Stimulated activated CD4-positive, alpha-beta T cell treated with anti-CD3 and anti-CD28 coated beads, TNF-alpha, amount 100 ng/mL, for 1 hour (primary cell): ENCODE measurements at places on chromosomes 5 and 9.

GRCh38 chr9:35842795-35843194 lies 13.8 kb downstream of the TMEM8B start:
- no peak for DNase-seq

GRCh38 chr5:150180241-150181026 lies 9.4 kb upstream of the SLC6A7 start:
- no peak for DNase-seq

DNA sequence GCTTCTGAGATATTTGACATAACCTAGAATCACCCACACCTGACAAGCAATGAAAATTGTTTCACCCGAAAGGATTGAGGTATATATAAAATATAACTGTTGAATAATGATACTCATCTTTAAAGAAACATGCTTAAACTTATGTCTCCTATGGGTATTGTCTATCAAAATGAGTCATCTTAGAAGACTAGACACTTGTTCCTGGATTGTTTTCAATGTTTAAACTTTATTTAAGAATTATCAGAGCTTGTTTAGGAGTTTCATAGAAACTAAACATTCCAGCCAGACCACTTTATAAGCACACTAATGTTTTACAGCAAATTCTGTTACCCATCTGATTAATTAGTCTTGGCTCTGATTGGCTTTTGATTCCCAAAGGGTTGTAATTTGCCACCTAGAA lies 19.6 kb downstream of the NFX1 start:
- no peak for DNase-seq

DNA sequence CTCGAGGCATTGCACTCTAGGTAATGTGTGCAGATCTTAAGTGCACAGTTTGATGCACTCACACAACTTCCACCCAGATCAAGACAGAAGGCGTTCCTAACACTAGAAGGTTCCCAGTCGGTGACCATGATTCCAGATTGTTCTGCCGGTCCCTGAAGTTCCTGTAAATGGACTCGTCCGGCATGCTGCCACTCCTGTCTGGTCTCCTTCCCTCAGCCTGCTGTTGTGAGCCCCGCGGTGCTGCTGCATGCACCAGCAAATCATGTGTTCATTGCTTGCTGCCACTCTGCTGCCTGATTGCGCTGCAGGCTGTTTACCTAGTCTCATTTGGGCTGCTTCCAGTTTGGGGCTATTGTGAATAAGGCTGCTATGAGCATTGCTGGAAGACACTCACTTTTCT lies 11.5 kb downstream of the STKLD1 start:
- DNase-seq, result no peak

- no peak for DNase-seq
Observed at GRCh38 chr5:36836831-36837230, 39.7 kb upstream of the NIPBL start.

GRCh38 chr9:17229945-17230560 lies 95.2 kb downstream of the CNTLN start:
- DNase-seq, result no peak

DNA sequence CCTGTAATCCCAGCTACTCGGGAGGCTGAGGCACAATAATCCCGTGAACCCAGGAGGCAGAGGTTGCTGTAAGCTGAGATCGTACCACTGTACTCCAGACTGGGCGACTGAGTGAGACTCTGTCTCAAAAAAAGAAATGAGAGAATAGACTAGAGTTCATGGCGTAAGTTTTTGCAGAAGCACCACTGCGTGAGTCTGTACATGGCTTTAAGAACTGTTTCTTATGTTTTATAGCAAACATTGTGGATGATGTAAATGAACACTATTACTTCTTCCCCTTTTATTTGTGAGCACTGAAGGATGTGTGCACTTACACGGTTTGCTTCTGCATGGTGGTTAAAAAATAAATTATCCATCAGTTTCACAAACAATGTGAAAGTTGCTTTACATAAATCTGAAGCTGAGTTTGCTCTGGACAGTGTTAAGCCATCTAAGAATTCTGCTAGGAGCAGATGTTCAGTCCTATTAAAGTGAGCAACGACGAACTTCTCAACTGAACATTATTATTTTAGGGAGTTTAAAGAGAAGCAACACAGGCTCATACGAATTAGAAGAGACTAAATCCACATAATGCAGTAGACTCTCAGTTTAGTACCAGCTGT lies 52.5 kb downstream of the ZFAND5 start:
- no peak for DNase-seq

GRCh38 chr5:38518341-38518740 lies 38.1 kb downstream of the LIFR start:
- DNase-seq, result no peak

DNA sequence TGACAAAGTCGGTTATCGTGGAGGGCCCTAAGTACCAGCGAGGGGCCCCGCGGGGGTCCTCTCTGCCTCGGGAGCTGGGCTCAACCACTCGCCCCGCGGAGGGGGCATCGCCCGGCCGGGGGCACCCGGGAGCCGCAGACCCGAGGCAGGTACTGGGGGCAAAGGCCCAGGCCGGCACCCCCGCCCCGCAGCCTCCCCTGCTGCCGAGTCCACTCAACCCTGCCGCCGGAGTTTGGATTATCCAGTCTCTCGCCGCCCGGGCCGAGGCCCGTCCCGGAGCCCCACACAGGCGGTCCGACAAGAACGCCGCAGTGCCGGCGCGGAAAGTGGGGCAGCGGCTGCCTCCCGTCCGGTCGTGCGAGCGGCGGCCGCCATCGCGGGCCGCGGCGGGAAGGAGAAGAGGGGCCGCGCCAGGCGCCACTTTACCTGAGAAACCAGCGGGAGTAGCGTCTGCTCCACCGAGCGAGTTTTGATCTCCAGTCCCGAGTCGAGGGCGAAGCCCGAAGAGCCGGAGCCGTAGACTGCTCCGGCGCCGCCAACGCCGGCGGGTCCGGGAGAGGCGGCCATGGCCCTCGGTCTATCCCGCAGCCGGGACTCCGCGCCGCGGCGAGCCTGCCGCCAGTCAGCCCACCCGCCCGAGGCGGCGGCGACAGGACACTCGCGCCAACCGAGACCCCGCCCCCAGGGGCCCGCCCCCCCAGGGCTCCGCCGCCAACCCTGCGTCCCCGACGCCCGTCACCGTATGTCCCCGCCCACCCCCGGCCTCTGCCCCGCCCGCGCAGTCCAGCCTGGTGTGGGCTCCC lies at the start of gene CTNNAL1:
Gene CTNNAL1 (minus strand): TSS at position 624 of the 803 bp plus-strand sequence. CDS start 57 bp downstream, at position 567.
- peak; percentile 68 for DNase-seq

DNA sequence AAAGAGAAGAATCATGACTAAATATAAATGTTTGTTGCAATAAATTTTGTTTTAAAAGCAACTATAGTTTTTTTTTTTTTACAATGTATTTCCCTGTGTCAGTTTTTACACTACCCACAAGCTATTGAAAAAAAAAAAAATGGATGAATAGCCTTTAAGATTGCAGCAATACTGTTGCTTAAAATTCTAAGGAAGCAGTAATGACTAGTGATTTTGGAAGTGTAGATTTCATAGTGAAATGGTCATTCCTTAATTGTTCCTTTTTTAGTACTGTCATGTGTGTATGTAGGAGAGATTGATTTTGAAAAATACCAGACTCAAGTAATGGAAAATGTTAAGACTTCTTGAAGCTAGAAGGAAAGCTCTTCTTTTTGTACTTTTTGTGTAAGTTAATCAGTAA lies 53.1 kb downstream of the NDUFS4 start:
- no peak for DNase-seq

GRCh38 chr5:128121651-128122050 lies 38.1 kb downstream of the SLC12A2 start:
- no peak for DNase-seq

DNA sequence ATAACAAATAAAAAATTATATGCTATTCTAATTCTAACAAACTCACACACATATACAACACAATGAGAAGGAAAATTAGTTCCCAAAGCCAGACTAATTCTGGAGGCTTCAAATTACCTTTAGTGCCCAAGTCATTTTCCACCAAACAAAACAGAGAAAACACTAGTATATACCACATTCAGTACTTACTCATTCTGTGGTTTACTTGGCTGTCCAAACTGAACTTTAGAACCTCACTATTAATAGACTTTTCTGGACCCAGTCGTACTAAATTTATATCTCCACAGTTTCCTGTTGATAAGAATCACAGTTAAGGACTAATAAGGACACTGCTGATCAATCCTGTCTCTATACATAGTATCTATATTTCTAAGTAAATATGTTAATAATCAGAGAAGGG lies 66.4 kb downstream of the SETX start:
- no peak for DNase-seq

- DNase-seq, result no peak
Observed at GRCh38 chr5:74648835-74649293, 8.3 kb upstream of the ENC1 start.

DNA sequence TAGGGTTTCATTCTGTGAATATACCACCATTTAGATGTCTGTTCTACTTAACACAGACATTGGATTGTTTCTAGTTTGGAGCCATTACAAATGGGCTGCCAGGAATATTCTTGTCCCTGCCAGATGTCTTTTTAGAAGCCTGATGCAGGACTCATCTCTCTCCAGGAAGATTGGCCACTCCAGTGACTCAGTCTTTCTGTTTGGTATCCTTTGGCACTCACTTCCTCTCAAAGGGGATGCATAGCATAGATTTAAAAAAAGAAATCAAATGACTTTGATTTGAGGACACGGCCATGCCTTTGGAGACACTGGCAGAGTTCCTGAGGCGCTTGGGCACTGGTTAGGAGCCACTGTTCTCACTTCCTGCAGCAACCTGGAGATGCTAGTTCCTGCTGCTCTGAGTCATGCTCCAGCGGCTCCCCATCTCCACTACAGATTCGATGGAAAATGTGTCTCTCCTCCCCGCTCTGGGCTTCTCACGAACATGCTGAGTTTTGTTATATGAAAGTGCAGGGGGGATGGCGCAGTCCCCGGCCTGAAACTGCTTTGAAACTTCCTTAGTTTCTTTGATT lies 3.5 kb upstream of the ZNF366 start:
- no peak for DNase-seq

DNA sequence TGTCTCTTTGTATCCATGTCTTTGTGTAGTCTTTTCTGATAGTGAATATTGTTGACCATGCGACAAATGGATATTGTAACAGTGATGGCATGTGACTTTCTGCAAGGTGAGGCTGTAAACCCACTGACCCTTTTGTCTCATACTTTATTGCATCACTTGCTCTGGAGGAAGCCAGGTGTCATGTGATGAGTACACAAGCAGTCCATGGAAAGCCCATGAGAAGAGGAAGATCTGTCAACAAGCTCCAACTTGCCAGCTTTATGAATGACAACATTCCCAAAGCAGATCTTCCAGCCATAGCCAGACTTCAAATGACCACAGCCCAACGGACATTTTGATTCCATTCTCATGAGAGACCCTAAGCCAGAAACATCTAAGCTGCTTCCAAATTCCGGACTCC lies 450.1 kb upstream of the ACTBL2 start:
- DNase-seq, result no peak

- DNase-seq, result no peak
Observed at GRCh38 chr5:158212917-158213316, 354.0 kb upstream of the CLINT1 start.

GRCh38 chr5:126488443-126489065 lies 65.3 kb downstream of the GRAMD2B start:
- no peak for DNase-seq

DNA sequence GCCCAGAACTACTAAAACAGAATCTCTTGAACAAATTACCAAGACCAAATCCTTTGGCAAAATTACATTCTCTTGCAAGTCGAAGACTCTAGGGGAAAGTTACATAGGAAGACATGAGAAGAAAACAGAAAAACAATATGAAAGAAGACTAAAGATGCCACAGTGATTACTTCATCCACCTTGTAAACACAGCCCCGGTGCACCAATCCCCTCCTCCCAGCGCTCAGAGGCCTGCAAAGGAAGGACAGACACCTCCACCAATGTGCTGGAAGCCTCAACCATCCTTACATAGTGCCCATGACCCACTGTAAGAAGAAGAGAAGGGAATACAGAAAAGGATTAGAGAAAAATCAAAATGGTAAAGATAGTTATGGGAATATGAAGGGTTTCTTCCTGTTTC lies 218.5 kb downstream of the SPOCK1 start:
- no peak for DNase-seq

DNA sequence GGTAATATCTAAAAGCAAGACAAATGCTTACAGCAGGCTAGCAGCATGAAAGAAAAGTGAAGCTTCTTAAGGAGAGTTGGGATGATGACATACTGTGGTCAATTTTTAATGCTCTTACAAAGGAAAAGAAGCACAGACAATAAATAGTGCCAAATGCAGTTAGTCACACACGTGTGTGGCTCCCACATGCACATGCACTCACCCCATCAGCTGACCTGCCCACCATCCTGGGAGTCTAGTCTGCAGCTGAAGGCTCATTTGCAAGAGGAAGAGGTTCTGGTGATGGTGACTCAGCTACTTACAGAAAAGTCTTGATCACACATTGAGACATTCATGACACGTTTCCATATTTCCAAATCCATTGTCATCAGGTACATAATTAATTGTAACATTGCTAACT lies 129.3 kb downstream of the MRPL36 start:
- no peak for DNase-seq

DNA sequence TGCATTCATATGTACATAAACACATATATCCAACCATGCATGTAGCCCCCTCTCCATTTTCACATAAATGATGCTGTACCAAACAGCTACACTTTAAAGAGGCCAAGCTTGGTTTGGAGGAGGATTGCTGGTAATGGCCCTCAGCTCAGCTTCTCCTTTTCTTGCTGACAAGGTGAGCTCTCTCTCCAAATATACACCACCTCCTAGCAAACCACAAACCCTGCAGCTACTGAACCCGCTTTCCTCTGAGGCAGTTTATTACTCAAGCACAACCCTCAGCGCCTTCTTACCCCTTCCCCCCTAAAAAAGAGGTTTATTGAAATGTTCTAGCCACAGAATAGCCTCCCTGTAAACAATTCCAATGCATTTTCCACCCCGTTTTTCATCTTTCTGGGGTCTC lies 54.0 kb downstream of the ALG2 start:
- DNase-seq, result no peak

- no peak for DNase-seq
Observed at GRCh38 chr5:39102684-39103155, 28.5 kb upstream of the RICTOR start.

DNA sequence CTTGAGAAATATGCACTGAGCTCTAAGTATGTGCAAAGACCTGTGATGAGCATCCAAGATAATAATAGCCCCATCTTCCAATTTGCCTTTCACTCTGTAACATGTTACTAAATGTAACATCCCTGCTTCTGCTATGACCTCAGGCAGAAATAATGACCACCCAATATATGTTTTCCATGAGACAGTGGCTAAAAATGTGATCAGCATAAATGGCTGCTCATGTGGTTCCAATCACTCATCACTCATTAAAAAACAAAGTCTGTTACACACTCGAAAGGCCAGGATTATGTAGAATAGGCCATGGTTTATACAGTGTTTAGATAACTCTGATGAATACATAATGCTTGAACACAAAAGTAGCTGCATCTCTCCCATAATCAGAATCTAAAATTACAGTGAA lies 71.4 kb upstream of the MOCS2 start:
- DNase-seq, result no peak

DNA sequence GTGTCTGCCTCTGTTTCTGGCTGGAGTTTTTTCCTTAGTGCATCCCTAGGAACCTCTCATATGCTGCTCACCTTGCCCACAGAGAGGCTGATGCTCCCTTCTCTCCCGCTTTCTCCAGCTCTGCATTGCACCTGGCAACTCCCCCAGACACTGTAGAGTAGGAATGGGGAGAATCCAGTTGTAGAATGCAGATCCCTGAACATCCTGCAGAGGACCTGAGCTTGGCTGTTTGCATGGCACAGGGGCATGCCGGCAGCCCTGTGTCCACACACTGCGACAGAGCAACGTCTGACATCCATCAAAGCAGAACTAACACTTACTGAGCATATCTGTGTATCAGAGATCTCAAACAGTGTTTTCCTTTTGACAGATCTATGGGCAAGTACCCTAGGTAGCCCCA lies 19.9 kb downstream of the IDNK start:
- DNase-seq, result no peak

- DNase-seq, result no peak
Observed at GRCh38 chr5:174010365-174010764, 21.4 kb downstream of the C5orf47 start.
